Cerebellar cortex (tissue), 1 donor: ENCODE measurements at places on chromosomes 13 and 19.

DNA sequence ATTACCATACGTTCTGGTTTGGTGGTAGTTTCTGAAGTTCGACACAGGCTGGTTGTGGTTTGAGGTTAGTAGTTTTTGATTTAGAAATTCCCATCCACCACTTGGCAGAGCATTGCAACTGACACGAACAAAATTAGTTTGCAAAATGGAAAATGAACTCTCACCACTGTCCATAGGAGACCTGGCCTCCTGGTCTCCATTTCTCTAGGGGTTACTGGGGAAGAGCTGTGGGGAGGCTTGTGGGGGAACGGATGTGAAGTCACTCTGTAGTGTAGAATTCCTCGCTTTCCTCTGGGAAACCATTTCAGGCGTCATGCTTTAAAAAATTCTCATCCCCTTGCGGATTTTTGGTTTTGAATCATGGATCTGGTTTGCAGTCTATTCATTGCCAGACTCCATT is 321.5 kb upstream of the MAB21L1 start:
- DNase-seq: no peak

DNA sequence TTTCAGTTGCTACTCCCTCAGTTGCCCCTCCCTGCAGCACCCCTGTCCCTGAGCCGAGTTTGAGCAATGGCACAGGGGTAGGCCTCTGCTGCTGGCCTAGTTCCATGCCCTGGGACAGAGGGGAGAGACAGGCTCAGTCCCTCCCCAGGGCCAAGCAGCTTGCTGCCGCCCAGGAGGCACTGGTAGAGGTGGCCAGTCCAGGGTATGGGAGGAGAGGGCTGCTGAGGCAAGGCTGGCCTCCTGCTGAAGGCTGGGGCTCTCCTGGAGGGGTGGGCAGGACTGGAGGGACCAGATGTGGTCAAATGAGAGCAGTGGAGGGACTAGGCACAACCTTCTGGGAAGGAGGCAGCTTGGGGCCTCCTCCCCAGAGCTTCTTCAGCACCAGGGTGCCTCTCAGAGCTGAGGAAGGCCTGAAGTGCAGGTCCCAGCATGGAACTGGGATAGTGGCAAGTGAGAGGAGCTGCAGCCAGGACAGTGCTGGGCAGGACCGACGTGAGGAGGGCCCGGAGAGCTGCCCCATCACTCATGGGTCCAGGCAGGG is 29.8 kb upstream of the VSTM2B start:
- DNase-seq: no peak

- DNase-seq: no peak
Observed at GRCh38 chr19:5822181-5822844, 17.2 kb downstream of the FUT6 start.

- DNase-seq: no peak
Observed at GRCh38 chr13:73544175-73544574, 485.4 kb downstream of the KLF5 start.

DNA sequence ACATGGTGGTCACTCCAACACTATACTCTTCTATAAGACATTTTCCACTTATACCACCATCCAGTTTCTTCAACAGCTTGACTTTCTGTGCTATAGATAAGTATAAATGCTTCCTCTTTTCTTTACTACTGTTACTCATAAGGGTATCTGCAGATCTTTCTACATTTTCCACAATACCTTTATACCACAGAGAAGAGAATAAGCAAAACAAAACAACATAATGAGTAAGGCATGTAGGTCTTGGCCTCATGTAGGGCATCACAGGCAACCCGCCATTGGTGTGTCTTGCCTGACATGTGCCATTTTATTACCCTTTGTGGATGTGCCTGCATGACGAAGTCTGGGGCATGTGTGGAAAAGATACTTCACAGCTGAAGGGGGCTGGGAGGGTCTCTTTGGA is 265.3 kb upstream of the STARD13 start:
- no peak for DNase-seq

- DNase-seq: no peak
Observed at GRCh38 chr19:56189785-56190184, 7.8 kb downstream of the ZSCAN5B start.

DNA sequence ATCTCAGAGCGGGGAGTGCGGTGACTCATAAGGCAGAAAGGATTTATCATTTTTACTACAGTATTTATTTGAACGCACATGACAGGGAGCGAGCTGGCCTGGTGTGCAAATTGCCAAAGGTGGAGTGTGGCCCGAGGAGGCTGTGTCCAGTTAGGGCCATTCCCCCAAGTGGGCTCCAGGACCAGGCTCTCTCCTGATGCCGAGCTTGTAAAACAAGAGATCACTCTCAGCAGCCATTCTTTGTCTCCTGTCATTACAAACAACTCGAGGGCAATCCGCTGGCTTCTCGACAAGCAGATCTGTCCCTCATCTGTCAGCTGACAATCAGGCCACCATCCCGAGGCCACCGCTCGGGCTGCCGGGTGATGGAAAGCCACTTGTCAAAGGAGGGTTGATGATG is 418.9 kb downstream of the ZNF536 start:
- DNase-seq: no peak

DNA sequence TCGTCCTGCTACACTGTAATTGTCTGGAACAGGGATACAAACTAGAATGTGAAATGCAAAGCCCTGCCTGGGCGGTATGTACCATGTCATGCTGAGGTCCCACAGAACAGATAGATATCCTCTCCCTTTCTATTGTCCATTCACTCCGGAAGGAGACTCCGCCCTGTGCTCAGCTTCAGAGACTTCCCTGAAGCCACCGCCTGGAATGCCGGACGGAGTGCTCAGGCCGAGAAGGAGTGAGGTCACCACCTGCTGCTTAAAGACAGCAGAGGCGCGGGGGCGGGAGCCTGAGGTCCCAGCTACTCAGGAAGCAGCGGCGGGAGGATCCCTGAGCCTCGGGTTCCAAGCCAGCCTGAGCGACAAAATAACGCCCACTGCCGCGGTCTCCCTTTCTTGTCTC is 890 bp upstream of the ZNF611 start:
- DNase-seq: peak; percentile 25
